Retinal pigment epithelial cell (primary cell): ENCODE measurements at places on chromosomes 12 and 14.
A peak's percentile ranks its signal among the peaks of the same experiment; 100 is the strongest.

DNA sequence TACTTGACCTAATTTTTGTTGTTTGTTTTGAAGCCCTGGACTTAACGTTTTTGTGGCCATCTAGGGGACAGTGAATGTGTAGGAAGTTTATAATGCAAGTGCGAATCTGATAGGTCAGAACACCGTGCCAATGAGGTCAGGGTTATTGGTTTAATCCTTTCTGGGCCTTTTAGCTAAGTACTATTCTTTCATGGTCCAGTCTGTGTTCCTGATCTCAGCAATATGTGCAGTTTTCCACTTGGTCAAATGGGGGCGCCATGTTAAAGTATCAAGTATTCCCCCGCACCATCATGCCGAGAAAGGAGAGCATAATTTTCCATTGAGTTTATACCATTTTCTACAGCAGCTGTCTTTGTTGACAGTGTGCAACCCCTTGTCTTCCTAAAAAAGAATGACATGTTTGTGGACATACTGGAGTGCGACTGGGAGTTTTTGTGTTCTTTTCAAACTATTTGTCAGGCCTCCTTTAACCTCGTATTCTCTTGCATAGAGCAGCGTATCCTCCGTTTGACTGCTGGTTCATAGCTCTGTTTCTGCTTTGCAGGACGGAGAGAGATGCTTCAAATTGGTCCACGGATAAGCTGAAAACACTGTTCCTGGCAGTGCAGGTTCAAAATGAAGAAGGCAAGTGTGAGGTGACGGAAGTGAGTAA, 1.3 kb downstream of the AHSA1 start:
- DNase-seq: peak; percentile 37

DNA sequence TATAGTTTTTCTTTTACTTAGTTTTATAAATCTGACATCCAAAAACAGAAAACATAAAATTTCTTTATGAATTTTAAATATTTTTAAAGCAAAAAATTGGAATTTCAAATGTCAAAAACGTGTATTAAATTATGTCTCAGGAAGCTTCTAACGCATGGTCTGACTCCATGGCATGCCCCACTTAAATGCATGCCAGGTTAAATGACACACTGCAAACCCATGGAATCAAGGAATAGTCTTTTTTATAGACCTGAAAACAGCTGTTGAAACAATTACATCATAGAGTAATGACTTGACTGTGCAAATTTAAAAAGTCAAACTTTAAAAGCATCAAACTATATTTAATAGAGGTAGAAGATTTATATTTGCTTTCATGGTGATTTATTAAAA, 96.1 kb upstream of the DACT1 start:
- DNase-seq: no peak

GRCh38 chr14:80491650-80492049, 280.3 kb upstream of the DIO2 start:
- DNase-seq: no peak

DNA sequence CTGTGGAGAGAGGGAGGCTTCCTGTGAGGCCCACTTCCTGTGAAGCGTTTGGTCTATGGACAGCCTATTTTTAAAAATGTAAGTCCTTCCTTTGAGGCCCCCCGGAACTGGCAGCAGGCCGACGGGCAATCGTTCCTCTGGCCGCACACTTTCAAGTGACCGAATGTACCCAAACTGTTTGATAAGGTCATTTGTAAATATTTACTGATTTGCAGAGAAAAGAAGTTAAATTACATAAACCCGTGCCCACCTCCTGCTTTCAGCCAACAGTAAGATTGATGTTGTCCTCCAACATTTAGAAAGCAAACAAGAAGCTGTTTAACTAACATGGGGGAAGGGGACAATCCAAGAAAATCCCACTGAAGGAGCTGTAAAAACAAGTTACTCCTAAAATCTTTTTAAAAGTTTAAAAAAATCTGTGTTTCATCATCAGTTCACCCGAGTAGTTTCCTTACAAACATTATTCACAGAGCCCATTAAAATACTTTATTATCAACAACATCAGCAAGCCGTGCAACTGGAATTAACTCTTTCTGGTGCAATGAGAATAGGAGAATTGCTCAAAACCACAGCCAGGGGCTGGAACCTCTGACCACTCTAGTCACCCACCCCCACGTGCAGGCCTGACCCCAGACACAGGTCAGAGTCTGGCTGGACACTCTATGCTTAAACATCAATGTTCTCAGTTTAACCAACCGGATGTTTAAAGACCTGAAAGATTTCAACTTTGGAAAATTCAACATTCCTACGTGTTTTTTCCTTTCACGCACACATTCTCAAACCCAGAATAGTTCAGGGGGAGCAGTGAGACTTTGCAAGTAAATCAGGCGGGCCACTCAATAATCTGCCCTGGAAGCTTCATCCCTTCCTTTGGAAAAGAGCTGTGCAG, 65.3 kb downstream of the FOXN3 start:
- no peak for DNase-seq

- DNase-seq: no peak
Observed at GRCh38 chr12:15556411-15557102, 232.6 kb downstream of the EPS8 start.

GRCh38 chr12:623865-624372, 39.3 kb downstream of the NINJ2 start:
- no peak for DNase-seq

GRCh38 chr12:121826318-121827150, 22.7 kb downstream of the SETD1B start:
- no peak for DNase-seq

DNA sequence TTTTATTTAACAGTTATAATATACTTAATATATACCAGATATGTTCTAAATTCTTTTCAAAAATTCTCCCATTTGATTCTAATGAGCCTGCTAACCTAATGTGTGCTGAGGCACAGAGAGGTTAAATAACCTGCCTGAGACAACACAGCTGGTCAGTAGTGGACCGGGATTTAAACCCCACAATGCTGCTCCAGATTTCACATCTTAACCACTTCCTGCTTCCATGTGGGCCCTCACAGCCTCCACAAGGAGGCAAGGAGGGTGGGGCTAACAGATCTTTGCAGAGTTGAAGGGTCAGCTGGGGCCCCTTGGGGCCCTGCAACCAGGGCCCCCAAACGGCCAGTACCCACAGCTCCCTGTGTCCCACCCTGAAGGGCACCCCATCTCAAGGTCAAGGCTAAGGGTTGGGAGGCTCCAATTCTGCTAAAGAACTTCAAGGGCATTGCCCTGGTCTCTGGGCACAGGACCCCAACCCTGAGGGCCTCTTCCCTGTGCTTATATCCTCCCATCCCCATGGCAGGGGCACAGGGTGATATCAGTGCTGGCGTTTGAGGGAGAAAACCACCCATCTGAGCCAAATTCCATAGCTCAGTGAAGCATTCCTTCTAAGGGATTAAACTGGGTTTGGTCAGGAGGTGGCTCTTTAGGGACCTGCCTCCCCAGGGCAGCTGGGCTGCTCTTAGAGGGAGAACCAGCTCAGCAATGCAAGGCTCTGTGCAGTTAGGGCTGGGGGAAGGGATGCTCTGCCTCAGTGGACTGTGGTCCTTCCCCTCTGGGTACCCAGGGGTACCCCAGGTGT, 2.2 kb downstream of the KRT80 start:
- peak; percentile 91 for DNase-seq

DNA sequence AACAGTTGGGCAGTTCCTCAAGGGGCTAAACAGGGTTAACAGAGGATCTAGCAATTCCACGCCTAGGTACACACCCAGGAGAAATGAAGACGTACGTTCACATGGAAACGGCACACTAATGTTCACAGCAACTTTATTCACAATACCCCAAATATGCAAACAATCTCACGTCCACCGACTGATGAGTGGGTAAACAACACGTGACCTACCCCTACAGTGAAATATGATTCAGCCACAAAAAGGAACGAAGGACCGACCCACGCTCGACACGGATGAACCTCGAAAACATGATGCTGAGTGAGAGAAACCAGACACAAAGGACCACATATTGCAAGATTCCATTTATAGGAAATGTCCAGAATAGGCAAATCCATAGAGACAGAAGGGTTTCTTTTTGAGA, 112.7 kb downstream of the NCOR2 start:
- no peak for DNase-seq

- DNase-seq: no peak
Observed at GRCh38 chr14:72462056-72462455, 431.8 kb downstream of the DPF3 start.

DNA sequence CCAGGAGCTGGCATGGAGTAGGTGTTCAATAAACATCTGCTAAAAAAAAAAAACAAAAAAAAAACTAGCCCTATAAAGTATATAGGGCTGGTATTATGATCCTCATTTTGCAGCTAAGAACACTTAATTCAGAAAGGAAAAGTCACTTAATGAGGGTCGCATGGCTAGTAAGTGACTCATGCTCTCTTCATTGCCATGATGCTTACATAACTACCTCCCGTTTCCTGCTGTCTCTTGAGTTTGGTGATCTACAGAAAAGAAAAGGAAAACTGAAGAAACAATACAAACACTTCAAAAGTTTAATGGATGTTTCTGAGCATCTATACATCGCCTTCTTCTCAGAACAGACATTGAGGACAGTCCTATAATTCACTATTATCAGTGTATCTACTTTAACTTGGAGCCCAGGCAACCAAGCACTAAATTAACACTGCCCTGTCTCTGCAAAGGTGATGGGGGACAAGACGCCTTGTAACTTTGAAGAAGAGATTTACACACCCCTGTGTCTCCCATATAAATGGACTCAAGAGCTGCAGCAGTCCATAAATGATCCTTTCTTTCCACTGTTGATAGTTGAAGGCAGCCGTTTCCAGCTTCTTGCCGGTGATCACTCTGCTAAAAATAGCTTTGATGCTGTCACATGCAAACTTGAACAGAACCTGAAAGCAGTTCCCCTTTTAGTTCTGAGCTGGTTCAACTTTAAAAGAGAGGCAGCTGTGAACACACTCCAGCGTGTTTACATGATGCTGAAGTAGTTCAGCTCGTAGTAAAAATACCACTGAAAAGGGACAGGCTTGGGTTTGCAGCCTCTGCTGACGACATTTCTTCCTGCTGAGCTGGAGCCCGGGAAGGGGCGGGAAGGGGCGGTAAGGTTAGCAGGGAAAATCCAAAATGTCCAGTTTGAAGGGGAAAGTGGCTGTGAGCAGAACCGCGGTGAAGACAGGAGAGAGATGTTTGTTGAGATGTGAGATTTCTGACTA, 113.3 kb downstream of the FOXN3 start:
- DNase-seq: peak; percentile 59

- no peak for DNase-seq
Observed at GRCh38 chr12:58804749-58805148, 115.6 kb downstream of the LRIG3 start.

- no peak for DNase-seq
Observed at GRCh38 chr14:105498430-105499255, 7.6 kb downstream of the TEDC1 start.

DNA sequence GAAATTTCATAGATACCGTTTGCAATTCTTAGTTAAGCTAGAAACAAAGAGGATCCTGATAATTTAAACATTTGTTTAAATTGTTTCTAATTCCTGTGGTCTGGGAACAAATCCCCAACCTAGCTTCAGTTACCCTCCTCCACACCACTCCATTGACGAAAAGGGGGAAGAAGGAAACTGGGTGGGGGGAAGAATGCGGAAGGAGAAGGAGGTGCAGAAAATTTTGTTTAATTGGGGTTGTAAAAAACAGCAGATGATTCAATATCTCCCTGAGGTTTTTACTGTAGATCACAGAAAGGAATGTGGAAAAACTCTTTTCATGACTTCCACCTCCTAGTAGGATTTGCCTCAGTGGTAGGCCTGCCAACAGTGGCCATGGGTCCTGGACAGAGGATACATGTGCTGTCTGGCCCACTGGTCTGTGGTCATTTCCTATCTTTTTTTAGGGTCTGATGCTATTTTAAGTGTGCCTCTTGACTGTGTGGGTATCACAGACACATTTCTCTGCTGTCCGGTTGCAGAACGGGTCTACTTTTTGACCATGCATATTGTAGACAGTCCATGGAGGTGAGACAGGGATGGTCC, 122.9 kb upstream of the PCED1B start:
- no peak for DNase-seq

DNA sequence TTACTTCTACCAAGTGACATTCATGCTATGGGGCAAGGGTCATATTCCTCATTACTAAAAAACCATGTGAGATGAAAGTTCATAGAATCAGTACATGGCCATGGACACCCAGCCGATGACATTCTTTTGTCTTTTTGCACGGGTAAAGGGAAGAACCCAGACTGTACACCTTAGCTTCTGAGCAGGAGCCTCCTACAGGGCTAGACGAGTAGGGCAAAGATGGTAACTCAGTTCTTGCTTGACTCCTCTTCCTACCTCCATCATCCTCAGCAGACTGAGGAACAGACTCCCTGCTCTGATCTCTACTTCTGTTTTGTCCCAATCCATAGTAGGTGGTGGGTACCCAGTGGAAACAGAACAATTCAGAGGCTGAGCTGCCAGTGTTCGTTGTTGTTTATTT, 281.3 kb downstream of the NPAS3 start:
- DNase-seq: no peak

- no peak for DNase-seq
Observed at GRCh38 chr12:7042842-7043241, 17.7 kb upstream of the C1S start.

- no peak for DNase-seq
Observed at GRCh38 chr12:90280564-90281058, 572.0 kb upstream of the ATP2B1 start.
